ENCODE measurements at places on chromosomes 5 and 9.

- no peak for DNase-seq
These were observed 1.9 kb downstream of the B4GALT7 start for GRCh38 chr5:177601577-177602457.

DNA sequence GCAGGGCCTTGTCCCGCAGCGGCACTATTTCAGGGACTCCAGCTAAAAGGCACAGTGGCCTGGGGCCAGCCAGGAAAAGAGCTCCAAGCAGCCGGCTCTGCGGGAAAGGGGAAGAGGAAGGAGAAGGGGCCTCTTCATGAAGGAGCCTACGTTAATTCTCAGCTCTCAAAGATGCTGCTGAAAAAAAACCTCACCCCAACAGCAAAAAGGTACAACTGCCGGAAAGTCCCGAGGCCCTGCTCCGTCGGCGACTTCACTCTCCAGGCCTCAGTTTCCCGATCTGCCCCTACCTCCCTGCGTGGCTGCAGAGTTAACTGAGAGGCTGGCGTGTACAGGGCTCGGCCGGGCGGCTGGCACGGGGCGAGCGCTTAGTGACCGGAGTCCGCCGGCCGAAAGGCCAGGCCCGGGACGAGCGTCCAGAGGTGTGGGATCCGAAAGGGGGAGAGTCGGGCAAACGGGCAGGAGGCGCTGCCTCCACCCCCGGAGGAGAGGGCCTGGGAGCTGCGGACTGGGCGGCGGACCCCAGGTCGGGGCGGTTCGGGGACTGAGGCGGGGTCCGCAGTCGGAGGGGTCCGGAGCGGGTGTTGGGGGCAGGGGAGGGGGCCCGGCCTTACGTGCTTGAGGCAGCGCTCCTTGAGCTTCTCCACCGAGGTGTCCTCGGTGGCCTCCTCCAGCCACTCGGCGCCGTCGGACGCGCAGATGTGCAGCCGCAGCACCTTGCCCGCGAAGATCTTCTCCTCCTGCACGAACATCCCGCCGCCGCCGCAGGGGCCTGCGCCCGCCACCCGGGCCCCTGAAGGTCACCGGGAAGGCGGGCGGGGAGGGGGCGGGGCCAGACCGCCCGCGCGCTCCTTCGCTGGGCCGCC lies 529 bp downstream of the UBAC1 start:
- DNase-seq: no peak

- no peak for DNase-seq
These were observed 71.6 kb upstream of the UNC5A start for GRCh38 chr5:176738637-176739250.

GRCh38 chr5:168449166-168449565 lies 37.1 kb upstream of the RARS1 start:
- no peak for DNase-seq

DNA sequence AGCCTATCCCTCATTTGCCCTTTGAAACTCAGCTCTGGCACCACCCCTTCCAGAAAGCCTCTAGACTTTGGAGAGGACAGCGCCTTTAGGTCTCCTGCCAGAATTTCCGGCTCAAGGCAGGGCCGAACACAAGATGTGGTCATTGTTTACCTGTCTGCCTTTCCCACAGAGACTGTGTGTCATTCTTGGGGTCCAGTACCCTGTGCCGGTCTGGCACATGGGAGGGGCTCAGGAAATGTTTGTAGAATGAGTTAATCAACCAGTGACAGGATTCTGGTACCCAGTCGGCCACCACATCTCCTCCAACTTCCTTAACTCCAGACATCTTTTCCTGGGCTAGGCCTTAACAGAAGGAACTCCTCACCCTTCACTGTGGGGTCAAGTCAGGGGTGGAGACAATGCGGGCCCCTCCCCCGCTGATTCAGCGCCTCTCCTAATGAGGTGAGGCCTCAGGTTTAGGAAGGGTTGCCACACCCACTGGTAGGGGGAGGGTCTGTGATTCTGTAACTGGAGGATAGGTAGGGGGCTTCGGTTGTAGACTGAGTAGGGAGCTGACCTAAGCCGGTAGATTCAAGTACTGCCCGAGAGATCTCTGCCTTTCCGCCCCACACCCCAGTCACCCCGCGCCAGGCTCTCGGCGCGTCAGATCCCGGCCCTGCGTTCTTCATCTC lies 29.3 kb downstream of the PCDH1 start:
- DNase-seq: no peak

- no peak for DNase-seq
These were observed 30.6 kb upstream of the TMED7 start for GRCh38 chr5:115656404-115656803.

DNA sequence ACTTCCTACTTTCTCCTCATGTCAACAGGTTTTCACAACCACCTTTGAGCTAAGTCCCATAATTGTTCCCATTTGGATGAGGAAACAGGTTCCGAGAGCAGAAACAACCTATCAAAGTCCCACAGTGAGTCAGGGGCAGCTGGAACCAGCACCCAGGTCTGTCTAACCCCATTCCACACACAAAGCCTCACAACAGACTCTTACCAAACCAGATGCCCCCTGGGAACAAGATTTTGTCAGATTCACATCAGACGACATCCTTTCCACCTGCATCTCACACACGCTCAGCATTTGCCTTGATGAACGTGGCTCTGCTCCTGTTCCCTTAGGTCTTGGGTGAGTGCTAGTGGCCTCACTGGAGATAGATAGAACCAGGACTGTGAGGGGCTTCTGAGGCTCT lies 17.0 kb downstream of the SWI5 start:
- DNase-seq: no peak

DNA sequence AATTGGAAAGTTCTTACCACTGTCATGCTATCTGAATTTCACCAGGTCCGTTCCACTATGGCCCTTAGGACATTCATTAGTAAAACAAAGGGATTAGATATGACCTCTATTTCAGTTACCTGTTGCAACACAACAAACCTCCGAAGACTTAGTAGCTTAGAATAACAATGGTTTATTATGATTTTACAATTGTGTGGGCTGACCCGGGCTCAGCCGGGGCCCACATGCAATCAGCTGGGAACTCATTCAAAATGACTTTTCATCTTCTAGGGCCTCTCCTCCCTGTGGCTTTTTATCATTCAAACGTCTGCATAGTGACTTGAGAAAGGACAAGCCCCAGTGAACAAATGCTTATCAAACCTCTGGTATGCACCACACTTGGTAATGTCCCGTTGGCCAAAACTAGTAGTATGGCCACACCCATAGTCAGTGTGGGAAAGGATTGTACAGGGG lies 2.3 kb upstream of the FBXW11 start:
- no peak for DNase-seq

DNA sequence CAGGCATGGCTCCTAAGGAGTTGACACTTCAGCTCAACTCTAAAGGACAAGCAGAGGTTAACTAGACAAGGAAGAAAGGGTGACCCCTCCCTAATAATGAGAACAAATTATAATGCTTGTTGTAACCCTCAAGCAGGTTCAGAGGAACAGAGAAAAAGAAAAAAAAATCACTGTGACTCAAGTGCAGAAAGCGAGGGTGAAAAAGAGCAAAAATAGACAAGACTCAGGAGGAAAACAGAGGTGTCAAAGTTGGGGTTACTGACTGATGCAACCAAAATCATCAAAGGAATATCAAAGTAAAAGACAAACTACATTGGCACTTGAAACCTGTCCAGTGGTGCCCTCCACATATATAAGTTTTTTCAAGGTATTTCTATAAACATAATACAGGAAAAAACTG lies 28.4 kb downstream of the FBXW11 start:
- DNase-seq: no peak

DNA sequence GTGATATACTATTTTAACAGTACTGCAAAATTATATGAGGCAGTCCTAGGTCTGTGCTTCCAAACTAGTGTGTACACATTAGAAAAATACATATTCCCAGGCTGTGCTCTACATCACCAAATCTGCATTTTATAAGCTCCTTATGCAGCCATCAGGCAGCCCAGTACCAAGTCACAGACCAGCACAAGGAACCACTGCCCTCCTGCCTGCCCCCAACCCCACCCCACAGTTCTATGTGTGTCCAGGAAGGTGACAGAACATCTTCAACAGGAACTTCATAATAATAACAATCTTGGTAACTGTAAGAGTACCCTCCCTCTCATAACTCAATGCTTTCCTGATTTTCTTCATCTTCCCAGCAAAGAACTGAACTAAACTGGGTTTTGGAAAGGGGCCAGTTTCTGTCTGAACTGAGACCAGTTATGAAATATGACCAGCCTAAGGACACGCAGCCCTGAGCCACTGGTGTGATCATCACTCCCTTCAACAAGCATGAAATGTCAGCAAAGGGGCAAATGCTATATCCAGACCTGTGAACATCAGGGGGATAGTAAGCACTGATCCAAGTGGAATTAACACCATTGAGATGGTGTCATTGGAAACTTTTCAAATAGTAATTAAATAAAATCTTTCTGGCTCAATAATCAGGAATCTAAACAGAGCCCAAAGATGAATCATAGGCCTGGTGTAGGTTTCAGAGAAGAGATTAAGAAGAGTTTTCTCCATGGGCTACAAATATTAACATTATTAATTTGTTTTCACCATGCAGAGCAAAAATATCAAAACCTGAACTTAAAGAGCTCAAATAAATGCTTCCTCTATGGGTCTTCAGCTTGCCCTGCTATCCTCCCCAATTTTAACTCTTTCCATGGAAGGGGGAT lies 82.1 kb downstream of the DPYSL3 start:
- DNase-seq: no peak

Data from GM18507 (cell line).